Activated naive CD4-positive, alpha-beta T cell treated with anti-CD3 and anti-CD28 coated beads, Interleukin-2, amount 50 U/mL, for 72 hours (primary cell): ENCODE measurements at places on chromosomes 4 and X. TPM values are rescaled to one million over a fixed set of nuclear protein-coding genes. Genes with fewer than 3 reads are reported as not detected.

DNA sequence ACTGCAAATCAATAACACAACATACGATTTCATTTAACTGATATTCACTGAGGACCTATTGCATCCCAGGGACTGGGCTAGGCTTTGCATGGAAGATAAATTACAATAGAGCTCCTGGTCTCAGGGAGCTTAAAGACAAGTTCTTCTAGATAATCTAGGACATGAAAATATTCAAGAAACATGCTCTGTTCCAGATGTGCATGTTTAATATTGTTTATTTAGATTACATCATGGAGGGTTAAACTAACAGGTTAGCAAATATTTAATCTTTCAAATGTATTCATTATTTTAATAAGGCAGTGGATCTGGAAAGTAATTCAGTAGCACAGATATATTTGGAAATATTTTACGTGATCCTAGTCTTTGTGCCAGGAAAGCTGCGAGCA lies 2430.3 kb downstream of the PCDH7 start:
- DNase-seq = no peak

DNA sequence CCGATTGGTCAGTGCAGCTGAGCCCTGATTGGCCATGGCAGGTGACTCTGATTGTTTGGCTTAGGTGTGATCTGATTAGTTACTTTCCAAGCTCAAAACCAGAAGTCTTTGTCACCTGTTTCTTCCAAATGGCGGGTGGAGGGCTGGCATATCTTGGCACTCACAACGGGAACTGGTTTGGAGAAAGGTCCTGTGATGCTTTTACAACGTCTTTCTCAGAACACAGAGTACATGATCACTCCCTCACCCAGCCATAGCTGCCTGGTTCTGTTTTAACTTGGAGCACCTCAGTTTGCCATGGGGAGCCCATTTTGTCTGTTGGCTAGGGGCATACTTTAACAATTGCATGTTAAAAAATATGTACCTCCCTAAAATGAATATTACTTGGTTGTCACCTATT lies 13.0 kb upstream of the XK start:
- DNase-seq = no peak

- no peak for DNase-seq
These were observed 67.4 kb downstream of the RNF150 start for GRCh38 chr4:141065872-141066271.

DNA sequence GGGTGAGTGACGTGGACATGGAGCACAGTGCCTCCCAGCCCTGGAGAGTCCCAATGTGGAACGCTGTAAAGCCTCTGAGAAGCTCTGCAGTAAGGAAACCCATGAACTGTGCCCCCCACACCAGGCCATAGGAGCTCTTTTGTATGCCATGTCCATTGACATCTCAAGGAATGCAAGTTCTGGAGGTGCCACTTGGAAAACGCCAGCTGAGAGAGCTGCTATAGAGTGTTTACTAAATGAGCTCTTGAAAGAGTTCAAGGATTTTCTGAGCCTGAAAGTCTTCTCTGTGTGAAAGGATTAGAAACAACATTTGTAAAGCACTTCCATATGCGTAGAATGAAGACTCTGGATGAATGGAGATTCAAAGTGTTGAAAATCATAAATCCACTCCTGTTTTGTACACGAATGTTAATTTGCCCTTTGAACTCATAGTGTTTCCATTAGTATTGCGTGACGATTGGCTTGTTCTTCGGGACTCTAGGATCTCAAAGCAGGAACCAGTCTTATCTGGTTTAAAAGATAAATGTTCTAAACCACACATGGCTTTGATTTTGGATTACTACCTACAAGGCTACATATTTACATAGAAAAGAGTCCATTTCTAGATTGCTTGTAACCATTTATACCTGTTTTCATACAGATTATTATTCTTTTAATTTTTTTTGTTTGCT lies 41.8 kb upstream of the STOX2 start:
- no peak for DNase-seq

- DNase-seq = no peak
These were observed 646.7 kb downstream of the BCOR start for GRCh38 chrX:39451046-39451445.

GRCh38 chrX:72306085-72306801 lies 529 bp upstream of the CITED1 start:
- DNase-seq = no peak

DNA sequence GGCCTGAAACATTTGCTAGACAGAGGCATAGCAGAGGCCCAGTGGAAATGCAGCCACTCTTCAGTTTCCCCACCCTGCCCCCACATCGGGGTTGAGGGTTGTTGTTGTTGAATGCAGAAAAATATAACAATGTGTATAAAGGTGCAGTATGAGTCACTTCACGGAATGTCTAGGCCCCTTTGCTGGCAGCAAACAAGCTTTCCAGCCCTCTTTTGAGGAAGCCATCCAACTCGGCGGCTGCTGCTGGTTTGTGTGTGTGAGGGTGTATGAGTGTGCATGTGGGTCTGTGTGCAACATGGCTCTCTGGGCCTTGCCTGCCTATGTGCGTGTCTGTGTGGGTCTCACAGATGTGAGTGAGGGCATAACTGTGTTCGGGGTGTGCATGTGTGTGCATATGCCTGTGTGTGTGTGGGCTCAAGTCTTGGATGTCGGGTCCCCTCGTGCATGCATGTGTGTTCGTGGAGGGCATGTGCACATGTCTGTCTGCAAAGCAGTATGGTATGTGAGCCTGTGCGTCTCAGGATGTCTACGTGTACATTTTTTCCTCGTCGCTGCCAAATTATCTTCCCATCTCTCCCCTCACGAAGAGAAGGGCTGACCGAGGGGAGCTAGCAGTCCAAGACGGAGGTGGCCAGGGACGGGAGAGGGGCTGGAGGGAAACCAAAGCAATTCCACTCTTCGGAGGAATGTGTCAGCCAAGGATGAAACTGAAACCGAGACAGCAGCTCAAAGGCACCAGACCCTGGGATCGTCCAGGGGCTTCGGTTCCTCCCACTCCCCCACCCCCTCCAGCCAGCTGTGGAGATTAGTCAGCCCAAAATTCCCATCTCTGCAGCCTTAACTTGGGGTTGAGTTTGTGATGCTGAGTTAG lies 8.4 kb upstream of the ELF4 start:
- DNase-seq = no peak

DNA sequence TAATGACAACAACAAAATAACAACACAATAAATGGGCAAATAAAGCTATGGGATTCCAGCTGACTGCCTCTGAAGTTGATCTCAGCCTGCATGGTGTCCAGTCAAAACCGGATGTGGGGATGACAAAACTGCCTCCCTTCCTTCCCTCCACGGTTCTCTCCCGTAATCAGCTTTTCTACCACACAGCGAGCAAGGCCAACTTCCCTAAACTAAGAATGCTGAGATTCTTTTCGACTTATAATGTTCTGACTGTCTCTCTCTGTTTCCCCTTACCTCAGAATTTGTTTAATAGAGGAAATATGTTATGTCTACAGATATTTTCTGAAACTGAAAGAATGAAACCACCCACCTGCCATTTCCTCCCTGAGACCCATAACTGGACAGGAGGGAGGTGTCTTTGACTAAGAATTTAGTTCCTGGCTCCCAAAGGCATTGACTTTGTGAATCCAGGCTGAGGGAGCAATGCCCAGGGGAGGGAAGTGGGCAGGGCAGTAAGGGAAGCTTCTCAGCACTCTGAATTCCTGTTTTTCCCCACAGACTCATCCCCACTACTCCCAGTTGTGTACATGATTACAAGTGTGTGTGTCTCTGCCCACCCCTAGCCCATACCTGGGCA lies 1.0 kb upstream of the TLR1 start:
- no peak for DNase-seq

- DNase-seq = no peak
These were observed 306.1 kb upstream of the TAPT1 start for GRCh38 chr4:16532240-16532970.

GRCh38 chr4:177092807-177093206 lies 216.9 kb upstream of the NEIL3 start:
- no peak for DNase-seq

- no peak for DNase-seq
These were observed 1.4 kb downstream of the APLN start for GRCh38 chrX:129653181-129653970.

GRCh38 chr4:68469482-68469881 lies 22.2 kb downstream of the TMPRSS11E start:
- DNase-seq = no peak

DNA sequence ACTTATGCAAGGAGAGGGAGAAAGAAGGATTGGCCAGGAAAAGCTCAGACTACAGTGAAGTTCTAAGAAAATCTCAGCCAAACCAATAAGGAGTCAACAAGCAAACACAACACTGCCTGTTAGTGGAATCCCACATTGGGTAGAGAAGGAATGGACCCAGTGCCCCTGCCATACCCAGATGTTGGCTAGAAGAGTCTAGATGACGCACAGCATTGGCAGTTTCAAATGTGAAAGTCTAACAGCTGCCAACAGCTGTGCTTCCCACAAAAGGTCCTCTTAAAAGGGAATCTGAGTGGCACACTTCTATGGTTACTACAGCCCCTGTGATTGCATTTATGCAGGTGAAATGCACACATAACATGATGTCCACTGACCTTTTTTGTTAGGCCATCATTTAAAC lies 37.2 kb upstream of the CPEB2 start:
- DNase-seq = no peak

- DNase-seq = no peak
These were observed 54.1 kb downstream of the C4orf51 start for GRCh38 chr4:145734031-145734430.

GRCh38 chr4:144507311-144508101 lies 138.4 kb upstream of the HHIP start:
- DNase-seq = no peak

DNA sequence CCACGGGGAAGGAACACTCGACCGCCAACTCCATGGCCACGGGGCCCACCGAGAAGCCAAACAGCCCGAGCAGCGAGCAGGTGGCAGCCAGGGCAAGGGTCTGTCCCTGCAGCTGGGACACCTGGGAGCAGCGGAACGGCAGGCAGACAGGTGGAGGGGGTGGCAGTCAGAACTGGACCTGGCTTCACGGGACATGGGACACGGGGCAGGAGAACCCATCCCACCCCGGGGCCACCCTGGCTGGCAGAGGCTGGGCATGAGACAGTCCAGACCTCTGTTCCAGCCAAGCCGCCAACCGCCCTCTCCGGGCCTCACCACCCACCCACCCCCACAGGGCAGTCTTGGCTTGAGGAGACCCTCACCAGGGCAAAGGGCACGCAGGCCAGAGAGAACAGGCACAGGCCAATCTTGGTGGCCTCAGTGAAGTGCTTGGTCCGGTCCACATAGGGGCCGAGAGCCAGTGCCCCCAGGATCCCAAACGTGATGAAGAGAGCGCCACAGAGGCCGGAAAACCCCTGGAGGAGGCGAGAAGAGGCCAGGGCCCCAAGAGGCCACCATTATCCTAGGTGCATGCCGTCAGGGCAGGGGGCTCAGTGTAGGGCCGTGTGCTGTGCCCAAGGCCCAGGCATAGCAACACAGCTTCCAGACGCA lies 5.6 kb downstream of the SLC49A3 start:
- no peak for DNase-seq

DNA sequence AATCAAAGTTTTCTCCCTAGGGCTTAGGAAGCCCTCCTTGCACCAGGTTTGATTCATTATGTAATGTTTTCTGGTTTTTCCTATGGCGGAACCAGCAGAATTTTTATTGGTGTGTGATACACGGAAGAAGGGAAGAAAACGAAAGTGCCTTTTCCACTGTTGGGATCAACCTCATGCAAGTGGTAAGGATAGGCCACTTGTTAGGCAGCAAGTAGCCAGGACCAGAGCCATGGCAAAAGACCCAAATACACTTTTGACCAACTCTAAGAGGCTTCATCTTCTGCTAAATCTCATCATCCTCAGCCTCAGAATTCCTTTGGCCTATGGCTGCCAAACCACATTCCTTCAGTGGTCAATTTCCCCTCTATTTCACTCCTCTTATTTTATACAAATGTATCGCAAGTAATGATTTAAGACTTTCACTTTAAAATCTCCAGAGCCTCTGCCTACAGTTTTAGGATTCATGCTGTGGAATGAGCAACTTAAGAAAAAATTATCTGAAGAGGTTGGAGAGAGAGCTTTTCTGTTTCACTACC lies 21.2 kb downstream of the PPAT start:
- no peak for DNase-seq

GRCh38 chr4:41212616-41213203 lies 1.6 kb downstream of the APBB2 start:
- DNase-seq = no peak

DNA sequence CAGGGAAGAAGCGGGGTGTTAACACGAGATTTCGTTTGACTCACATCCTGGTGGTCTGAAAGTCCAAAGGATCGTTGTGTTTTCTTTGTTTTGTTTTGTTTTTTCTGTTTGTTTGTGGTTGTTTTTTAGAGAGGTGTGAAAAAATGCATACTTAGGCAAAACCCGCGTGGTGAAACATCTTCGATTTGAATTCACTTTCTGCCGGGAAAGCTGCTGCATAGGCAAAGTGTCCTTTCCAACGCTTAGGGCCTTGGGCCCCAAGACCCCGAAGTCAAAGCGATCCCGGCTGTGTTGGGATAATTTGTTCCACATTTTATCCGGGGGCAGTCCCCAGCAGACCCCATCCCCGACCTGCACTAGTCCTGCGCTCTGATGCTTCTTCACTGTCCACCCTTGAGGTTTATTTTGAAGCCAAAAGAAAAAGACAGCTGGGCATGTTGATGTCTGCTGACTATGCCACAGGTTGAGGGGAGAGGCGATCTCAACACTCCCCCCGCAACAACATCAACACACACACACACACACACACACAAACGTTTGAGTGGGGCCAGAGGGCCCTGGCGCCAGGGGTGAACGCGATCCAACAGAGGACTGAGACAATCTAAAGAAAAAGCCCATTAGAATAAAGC lies 2.0 kb downstream of the MSX1 start:
- no peak for DNase-seq

DNA sequence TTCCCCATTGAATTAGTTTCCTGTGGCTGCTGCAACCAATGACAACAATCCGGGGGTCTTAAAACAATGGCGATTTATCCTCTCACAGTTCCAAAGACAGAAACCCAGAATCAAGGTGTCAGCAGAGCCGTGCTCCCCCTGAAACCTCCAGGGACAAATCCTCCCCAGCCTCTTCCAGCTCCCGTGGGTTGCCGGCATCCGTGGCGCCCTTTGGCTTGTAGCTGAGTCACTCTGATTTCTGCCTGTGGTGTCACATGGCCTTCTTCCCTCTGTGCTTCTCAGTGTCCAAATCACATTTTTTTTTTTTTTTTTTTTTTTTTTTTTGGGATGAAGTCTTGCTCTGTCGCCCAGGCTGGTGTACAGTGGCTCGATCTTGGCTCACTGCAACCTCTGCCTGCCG lies 64.5 kb upstream of the STX18 start:
- DNase-seq = no peak

NPFFR2 gene
- total RNA-seq = not detected

JAKMIP1 gene
- total RNA-seq = 1.3 TPM

CLDN24 gene
- total RNA-seq = not detected

ARAP2 gene
- total RNA-seq = 90.8 TPM

TMEM144 gene
- 0.60 TPM for total RNA-seq

PARM1 gene
- not detected for total RNA-seq

GABRG1 gene
- not detected for total RNA-seq

PRRG1 gene
- total RNA-seq = not detected

CXCL11 gene
- 0.21 TPM for total RNA-seq

CTAG2 gene
- not detected for total RNA-seq

HERC5 gene
- 24.8 TPM for total RNA-seq

GAGE1 gene
- total RNA-seq = not detected

LARP7 gene
- total RNA-seq = 58.9 TPM

ESX1 gene
- total RNA-seq = not detected

PPEF1 gene
- total RNA-seq = not detected

RADX gene
- total RNA-seq = 12.1 TPM

ADH1B gene
- not detected for total RNA-seq

CYTL1 gene
- not detected for total RNA-seq

CXCL9 gene
- not detected for total RNA-seq
